Skeletal muscle cell (primary cell): ENCODE measurements at places on chromosomes 6 and 20.

GRCh38 chr6:31620586-31621319 lies at the start of gene PRRC2A:
TSS of gene PRRC2A (plus strand) at chr6:31620715. CDS start at chr6:31622790, 2,075 bp downstream.
- no peak for DNase-seq

GRCh38 chr6:161482517-161482858 lies 208.6 kb upstream of the AGPAT4 start:
- DNase-seq, result no peak

GRCh38 chr6:42777126-42777822 lies 4.6 kb upstream of the BICRAL start:
- DNase-seq, result peak; percentile 23

DNA sequence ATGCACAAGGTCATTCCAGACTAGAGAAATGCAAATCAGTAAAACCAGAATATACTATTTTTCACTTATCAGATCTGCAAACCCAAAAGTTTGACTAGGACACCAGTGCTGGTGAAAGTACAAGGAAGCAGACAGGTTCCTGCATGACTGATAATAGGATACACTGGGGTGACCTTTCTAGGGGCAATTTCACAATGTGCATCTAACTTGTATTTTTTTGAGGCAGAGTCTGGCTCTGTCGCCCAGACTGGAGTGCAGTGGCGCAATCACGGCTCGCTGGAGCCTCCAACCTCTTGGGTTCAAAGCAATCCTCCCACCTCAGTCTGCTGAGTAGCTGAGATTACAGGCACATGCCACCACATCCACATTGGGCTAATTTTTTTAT lies 11.4 kb downstream of the COMMD7 start:
- no peak for DNase-seq

DNA sequence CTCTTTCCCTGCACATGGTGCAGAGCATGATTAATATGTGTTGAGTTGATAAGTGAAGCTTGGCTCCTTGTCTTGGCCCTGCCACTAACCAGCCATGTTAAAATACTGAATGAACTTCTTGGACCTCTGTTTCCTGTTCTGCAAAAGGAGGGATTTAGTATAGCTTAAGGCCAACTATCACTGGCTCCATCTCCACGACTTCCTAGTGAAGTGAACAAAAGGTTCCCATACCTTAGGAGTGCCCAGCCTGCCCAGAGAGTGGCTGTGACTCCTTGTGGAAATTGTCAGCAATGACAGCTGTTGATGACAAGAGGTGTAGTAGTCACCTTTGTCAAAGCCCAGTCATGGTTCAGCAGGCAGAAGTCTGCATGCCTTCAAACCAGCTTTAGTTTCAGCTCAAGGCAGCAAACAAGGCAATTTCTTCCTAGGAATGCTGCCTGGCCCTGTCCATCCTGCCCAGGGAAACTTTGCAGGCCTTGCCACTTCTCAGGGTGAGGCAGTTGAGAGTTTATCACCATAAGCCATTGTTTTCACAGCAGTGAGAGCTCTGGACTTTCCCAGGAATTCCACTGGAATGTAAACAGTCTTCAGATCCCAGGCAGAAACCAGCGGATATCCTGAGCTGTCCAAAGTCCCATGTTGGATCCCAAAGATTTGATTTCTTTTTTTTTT lies 169.7 kb upstream of the TNFAIP3 start:
- no peak for DNase-seq

GRCh38 chr20:31484001-31484400 lies 8.9 kb downstream of the REM1 start:
- DNase-seq, result no peak
